ENCODE measurements at places on chromosomes 2 and 18.

DNA sequence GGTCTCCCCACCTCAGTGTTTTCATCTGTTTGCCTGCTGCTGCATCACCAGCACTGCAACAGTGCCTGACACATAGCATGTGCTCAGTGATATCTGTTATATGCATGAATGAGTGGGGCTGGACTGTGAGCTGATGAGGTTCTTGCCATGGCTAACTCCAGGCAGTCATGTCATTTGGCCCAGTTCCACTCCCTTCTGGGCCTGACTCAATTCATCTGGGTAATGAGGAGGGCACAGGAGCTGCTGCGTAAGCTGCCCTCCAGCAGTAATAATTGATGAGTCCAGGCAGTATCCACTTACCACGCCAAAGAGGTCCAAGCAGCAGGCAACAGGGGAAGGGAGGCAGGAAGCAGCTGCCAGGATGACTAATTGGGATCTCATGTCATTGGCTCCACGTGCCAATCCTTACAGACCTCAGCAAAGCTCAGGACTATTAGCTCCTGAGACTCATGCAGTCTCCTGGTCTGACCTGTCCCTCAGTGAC is 34.1 kb upstream of the MAT2A start:
- DNase-seq, result peak; percentile 59

DNA sequence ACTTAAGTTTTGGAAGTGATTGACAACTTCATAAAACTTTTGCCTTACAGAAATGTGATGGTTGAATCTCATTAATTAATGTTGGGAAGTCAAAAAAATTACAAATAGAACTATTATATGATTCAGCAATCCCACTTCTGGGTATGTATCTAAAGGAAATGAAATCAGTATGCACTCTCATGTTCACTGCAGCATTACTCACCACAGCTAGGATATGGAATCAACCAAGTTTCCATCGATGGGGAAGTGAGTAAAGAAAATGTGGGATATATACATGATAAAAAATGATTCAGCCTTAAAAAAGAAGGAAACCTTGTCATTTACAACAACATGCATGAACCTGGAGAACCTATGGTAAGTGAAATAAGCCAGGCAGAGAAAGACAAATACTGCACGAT is 112.4 kb upstream of the WDR75 start:
- no peak for DNase-seq

DNA sequence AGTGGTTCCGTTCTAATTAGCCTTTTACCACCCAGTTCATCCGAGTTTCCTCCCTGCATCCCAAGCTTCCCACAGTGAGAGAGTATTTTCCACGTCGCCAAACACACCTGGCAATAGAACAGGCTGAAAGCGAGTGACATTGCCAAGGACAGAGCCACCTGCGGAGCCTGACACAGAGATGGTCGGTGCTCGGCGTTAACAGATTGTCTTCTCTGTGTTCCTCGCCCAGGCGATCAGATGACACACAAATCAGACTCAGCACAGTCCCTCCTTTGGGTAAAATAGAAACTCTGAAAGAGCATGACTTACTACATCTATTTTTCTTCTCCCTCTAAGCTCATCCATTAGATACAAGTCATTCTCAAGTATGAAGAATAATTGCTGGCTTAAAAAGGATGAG is 107.7 kb downstream of the CD226 start:
- no peak for DNase-seq

DNA sequence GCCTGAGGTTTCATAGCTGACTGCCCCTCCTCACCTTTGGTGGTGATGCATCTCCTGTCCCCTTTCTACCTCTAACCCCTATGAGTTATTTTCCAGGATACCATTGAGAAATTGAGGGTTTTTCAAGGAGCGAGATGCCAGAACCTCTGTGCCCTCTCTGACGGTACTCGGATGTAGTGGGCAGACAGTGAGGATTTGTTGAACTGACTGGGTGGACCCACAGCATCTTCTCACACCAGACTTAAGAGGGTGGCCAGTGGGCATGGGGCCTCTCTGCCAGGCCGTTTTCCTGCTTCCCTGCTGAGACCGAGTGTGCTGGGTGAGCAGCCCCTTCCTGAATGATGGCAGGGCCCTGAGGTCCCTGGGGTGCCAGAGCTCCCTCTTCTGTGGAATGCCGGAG is 46.3 kb downstream of the ARHGEF4 start:
- DNase-seq, result no peak

- no peak for DNase-seq
These were observed 21.3 kb upstream of the COPS8 start for GRCh38 chr2:237064203-237065070.

DNA sequence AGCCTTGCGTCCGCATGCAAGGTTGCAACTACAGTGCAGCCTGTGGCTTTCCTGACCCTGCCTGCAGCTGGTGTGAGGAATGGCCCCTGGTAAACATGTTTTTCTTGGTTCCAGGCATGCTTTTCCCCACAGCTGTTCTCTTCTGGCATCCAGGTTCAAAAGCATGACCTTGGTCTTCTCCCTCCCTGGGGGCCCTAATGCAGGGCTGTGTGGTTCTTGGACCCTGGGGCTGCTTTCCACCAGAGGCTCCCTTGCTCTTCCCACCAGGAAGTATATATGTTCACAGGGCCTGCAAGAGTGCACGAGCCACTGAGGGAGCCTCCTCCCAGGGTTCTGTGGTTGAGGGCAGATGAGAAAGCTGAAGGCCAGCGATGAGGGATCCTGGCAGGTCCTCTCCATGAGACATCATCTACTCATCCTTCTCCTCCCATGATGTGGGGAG is 125.9 kb downstream of the BCL2L11 start:
- no peak for DNase-seq

- DNase-seq, result no peak
These were observed 549.4 kb downstream of the NYAP2 start for GRCh38 chr2:225948903-225949302.

DNA sequence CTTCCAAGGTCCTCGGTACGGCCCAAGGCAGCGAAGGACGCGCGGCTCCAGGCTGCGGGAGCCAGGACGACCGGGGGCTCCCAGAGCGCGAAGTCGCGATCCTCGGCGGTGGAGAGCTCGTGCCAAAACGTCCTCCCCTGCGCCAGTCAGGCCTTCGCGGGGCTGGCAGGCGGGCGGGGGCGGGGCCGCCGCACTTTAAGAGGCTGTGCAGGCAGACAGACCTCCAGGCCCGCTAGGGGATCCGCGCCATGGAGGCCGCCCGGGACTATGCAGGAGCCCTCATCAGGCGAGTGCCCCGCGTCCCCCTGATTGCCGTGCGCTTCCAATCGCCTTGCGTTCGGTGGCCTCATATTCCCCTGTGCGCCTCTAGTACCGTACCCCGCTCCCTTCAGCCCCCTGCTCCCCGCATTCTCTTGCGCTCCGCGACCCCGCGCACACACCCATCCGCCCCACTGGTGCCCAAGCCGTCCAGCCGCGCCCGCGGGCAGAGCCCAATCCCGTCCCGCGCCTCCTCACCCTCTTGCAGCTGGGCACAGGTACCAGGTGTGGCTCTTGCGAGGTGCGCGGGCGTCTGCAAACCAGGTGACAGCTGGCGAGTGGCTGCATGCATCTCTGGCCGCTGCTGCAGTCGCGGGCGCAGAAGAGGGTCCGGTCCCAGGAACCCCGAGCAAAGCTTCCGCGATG is at the start of gene CIDEA:
CIDEA (plus strand) TSS at position 226 of the 684 bp plus-strand sequence; CDS start at position 249, 23 bp downstream.
- no peak for DNase-seq

DNA sequence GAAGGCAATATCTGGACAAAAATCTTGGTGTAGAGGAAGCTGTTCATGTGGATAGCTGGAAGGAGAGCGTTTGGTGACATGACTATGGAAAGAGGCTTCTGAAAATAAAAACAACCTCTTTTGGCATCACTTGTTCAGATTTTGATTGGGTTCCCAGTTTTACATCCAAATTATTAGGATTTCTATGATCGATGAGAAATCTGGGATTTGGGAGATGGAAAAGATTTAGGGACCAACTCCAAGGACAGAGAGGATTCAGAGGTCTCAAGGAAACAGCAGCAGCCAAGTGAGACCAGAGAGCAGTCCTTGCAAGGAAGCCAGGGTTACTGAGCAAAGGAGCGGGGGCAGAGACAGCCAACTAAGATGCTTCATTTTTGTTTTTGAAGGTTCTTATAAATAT is 441.7 kb downstream of the TRIB2 start:
- no peak for DNase-seq

DNA sequence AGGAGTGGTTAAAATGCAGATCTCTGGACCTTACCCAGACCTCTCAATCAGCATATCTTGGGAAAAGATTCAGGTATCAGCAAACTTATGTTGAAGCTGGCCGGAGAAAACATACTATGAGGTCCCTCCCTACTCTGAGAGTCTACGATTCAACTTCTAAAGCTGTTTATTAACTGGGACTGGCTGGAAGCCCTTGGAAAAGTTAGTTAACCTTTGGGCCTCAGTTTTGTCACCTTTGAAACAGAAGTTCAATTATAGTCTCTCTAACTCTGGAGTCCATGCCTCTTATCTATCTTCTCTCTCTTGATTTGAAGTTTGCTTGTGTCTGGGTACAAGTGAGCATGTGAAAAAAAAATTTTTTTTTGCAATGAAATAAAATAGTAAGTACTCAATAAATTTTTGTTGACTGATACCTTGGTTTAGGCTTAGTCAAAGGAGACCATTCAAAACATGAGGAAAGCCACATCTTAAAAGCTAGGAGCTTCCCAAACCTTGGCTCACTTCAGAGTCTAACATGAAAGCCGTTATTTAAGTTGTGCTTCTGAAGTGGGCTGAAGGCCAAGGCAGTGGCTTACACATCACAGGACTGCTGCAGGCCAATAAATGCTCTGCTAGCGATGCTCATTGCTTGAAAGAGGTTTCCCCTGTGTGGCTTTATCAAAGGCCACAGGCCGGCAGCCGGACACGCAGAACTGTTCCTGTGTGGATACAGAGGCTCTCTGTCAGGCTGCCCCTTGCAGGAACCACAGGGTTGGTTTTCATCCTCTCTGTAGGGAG is 110.6 kb upstream of the FAM136A start:
- DNase-seq, result no peak

- DNase-seq, result no peak
These were observed 5.8 kb downstream of the GPR55 start for GRCh38 chr2:230919240-230919639.

- DNase-seq, result no peak
These were observed 1656.7 kb upstream of the NXPH2 start for GRCh38 chr2:140436936-140437335.

DNA sequence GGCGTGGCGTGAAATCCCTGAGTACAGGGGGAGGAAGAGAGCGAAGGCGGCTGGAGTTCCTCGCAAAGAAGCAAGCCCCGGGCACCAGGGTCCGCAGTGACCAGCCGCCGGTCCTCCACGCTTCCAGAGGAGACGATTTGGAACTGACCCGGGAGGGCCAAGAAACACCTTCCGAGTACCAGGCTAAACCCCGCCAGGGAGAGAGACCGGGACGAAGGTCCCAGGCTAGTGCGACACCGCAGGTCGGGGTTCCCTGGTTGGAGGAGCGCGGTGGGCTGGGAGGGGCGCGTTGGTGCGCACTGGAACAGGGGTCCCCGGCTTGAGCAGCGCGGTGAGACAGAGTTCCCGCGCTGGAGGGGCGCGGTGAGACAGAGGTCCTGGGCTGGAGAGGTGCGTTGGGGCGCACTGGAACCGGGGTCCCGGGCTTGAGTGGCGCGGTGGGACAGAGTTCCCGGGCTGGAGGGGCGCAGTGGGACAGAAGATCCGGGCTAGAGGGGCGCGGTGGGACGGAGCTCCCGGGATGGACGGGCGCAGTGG is 901 bp downstream of the WDFY1 start:
- no peak for DNase-seq

- DNase-seq, result no peak
These were observed 6.5 kb downstream of the RBBP8 start for GRCh38 chr18:22939649-22940048.

- peak; percentile 85 for DNase-seq
These were observed 176.9 kb upstream of the MC4R start for GRCh38 chr18:60549338-60549960.

DNA sequence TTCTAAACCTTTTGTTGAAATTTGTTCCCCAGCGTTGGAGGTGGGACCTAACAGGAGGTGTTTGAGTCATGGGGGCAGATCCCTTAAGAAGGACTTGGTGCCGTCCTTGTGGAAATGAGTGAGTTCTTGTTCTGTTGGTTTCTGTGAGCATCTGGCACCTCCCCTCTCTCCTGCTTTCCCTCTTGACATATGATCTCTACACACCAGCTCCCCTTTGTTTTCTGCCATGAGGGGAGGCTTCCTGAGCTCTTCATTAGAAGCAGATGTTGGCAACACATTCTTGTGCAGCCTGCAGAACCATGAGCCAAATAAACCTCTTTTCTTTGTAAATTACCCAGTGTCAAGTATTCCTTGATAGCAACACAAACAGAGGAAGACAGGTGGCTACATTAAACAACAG is 23.8 kb downstream of the NABP1 start:
- DNase-seq, result no peak

DNA sequence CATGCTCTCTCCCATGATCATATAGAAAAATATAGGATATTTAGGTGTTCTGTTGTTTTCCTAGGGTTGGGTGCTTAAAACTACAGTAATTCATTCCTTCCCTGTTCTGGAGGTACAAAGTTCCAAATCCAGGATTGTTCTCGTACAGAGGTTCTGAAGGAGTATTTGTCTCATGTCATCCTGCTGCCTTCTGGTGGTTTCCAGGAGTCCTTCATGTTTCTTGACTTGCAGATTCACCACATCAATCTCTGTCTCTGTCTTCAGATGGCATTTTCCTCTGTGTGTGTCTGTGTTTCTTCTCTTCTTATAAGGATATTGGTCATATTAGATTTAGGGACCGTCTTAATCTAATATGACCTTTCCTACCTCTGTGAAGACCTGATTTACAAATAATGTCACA is 397.9 kb downstream of the NYAP2 start:
- DNase-seq, result no peak

DNA sequence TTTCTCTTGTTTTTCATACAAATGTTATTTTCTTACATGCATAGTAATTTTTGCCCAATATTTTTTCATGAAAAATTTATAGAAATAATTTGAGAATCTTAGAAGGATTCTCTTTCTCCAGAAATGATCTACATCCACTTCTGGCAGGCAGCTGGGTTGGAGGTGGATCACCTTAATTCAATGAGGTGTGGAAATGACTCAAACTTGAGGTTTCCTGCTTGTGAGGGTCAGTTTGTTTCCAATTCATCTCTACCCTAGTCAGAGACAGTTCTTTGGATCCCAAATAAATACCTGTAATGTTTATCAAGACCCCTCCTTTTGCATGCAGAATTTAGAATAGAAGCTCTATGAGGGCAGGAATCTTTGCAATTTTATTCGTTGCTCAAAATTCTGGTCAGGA is 35.0 kb upstream of the DYNAP start:
- DNase-seq, result no peak

GRCh38 chr18:34222307-34223163 is 2.2 kb downstream of the NOL4 start:
- no peak for DNase-seq

DNA sequence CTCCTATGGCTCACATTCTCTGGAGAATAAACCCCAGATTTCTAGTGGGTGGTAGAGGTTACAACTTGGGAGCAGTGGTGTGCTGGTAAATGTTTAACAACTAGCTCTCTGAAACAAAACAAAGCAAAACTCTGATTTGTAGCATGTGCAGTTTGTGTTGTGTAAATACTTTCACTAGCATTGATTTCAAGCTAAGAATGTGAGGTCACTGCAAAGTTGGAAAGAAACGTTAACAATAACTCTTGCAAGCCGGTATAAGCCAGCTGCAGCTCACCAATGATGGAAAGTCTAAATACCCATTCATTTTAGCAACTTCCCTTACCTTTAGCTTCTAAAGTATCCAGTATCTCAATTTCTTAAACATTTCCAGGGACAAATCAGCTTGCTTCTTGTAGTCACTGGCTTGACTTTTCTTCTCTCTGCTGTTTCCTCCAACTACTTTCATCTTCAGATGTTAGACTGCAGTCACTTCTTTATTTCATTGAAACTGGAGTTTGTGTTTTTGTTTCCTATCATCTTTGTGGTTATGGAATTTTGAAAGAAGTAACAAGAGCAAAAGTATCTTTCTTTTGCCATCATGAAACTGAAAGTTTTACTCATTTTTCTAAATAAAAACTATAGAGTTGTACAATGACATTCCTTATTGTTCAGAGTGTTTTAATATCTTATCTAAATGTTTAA is 140.2 kb downstream of the PLCL1 start:
- peak; percentile 77 for DNase-seq
